Forelimb muscle (tissue), 1 donor: ENCODE measurements at places on chromosomes 3 and 15. TPM values are rescaled to one million over a fixed set of nuclear protein-coding genes. Genes with fewer than 3 reads are reported as not detected.
A peak's percentile ranks its signal among the peaks of the same experiment; 100 is the strongest.

DNA sequence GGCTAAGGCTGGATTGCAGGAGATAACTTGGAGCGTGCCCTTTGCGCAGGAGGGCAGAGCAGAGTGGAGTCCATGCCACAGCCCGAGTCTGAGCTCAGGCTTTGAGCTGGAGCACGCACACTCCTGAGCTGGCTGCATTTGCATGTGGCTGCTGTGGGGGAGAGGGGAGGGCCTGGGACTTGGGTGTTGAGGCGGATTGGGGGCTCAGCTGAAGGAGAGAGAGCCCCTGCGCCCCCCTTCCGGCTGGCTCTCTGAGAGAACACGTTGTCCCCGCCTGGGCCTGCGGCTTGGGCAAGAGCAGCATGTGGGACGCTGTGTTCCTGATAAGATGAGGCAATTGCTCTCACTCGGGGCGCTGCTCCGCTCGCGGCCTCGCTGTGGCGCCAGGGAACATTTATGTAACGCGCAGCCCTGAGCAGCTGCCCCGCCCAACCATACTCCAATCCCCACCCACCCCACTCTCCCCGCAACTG lies 39.1 kb downstream of the KLF13 start:
- peak; percentile 36 for DNase-seq

DNA sequence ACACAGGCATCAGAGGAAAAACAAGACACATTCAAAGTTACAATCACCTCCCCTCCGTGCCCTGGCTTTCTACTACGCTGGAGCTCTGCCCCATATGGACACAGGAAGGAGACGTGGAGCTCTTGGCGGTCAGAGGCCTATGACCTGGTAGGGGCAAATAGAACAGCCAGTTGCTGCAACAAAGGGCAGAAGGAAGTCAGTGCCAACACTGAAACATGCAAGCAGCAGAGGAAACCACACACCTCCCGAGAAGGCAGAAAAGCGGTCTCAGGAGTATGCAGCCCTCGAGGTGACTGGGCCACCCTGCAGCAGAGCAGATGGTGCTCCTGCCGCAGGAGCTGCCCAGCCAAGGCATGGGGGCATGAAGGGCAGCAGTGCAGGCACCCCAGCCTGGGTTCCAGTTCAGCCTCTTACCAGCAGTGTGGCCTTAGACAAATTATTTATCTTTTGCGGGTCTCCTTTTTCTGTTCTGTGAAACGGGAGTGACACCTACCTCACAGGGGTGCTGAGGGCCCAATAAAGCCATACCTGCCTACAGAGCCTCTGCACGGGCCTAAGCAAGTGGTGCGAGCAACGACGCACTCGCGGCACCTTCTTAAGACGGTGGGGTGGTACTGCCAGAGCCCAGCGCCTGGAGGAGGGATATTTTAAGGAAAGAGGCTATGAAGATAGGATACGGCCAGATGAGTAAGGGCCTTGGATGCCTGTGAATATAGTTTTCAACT lies 8.6 kb downstream of the ZXDC start:
- DNase-seq = no peak

GRCh38 chr15:41501191-41501917 lies 7.7 kb downstream of the ITPKA start:
- no peak for DNase-seq

DNA sequence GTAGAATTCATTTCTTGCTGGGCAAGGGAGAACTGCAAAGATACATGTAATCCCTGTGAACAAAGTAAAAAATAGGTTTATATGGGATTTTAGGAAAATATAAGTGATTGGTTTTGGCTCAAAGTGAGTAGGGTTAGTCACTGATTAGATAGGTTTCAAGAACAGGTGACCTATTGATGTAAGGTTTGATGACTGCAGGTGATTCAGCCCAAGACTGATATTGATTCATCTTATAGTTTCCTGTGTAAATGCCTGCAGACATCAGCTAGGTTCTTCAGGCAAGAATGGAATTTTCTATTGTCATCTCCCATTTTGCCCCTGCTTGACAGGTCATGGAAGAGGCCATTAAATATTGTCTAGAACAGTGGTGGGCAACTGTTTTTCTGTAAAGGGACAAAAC lies 23.9 kb upstream of the ARID3B start:
- DNase-seq = no peak

MESP2 gene
- polyA plus RNA-seq = 0.35 TPM

FBXW12 gene
- polyA plus RNA-seq = 0.15 TPM

- DNase-seq = no peak
Measured at GRCh38 chr3:37474901-37475331, 300.5 kb upstream of the LRRFIP2 start.

GRCh38 chr15:74206801-74207281 lies 4.3 kb upstream of the STRA6 start:
- DNase-seq = no peak

- no peak for DNase-seq
Measured at GRCh38 chr3:114380233-114380651, 86.4 kb downstream of the TIGIT start.

GRCh38 chr3:134251731-134252391 lies 1.2 kb upstream of the RYK start:
- no peak for DNase-seq

- DNase-seq = no peak
Measured at GRCh38 chr3:54356261-54357045, 234.1 kb downstream of the CACNA2D3 start.

REC114 gene
- not detected for polyA plus RNA-seq

DNA sequence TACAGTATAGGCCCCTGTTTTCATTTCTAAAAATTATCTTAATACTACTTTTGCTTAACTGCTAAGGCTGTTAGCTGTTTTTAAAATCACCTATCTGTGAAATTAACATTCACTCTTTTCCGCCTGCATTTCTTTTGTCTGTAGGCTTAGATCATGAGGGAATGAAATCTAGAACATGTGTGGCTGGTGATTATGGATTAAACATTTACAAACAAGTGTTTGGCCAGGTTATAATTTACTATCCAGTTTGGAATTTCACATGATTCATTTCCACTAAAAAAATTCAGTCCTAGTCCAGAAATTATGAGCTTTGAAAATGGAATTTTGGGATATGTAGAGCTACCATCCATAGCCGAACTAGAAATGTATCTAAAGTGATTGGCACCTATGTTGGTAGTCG lies 39.1 kb downstream of the GOLM2 start:
- no peak for DNase-seq

DNA sequence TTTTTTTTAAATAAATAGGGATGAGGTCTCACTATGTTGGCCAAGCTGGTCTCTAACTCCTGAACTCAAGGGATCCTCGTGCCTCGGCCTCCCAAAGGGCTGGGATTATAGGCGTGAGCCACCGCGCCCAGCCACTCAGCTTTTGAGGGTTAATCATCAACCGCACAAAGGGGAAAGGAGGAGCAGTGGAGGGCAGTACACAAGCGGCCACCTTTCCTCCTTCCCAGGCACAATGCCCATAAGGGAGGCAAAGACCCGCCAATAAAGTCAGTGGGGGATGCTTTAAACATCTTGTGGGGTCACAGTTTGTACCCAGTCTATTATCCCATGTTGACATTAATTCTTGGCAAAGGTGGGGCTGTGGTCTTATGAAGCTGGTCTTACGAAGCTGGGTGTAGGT lies 32.4 kb downstream of the EHD4 start:
- no peak for DNase-seq

DNA sequence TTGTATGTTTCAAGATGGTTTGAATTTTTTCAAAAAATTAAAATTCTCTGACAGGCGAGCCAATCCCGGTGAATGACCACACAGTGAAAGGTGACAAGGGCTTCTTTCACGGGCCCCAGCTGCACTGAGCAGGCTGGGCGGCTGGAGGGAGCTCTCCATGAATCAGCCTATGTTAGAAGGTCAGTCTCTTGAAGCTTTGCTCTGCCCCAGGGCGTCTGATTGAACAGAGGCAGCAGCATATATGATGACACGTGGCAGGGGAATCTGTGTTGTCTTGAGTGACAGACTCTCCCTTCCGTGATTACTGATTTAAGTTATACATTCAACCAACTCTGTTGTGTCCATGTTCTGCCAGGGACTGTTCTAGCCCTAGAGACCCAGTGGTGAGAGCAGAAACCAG lies 51.5 kb downstream of the ISG20 start:
- no peak for DNase-seq

GRCh38 chr3:62888778-62889177 lies 13.6 kb upstream of the CADPS start:
- DNase-seq = no peak

DNA sequence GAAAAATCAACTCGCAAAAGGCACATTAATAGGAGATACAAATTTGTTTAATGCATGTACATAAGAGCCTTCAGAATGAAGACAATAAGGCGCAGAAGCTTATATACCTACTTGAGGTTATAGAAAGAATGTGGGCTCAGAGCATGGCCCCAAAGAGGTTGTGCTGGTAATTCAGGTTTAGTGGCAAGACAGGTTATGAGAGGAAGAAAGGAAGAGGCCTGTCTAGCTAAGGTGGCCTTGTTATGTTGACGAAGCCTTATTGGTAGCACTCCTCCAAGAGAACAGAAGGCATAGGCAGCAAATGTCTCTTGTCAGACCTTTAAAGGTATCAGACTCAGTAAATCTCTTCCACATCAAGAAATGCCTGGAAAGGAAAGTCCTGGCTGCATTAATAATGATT lies 290.8 kb downstream of the MCTP2 start:
- DNase-seq = no peak

ADIPOQ gene
- 0.06 TPM for polyA plus RNA-seq

- DNase-seq = no peak
Measured at GRCh38 chr3:38334142-38335055, 12.2 kb upstream of the XYLB start.
